Activated effector memory CD4-positive, alpha-beta T cell treated with Interleukin-2 at 50 U/mL for 16 hours (primary cell): ENCODE measurements at places on chromosomes 4 and X.

DNA sequence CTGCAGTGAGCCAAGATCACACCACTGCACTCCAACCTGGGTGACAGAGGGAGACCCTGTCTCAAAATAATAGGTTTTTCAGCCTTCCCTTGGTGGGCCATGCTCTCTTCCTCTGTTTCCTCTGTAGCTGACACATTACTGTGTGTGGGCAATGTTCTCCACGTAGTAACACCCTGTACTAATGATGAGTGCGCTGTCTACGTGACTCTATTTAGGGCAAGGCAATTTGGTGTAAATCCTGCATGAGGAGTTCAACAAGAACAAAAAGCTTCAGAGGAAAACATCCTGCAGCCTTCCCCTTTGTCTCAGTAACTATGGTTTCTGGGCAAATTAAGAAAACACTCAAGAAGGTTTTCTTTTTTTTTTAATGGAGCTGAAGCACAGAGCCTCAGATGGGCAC is 24.4 kb upstream of the JAKMIP1 start:
- no peak for DNase-seq

DNA sequence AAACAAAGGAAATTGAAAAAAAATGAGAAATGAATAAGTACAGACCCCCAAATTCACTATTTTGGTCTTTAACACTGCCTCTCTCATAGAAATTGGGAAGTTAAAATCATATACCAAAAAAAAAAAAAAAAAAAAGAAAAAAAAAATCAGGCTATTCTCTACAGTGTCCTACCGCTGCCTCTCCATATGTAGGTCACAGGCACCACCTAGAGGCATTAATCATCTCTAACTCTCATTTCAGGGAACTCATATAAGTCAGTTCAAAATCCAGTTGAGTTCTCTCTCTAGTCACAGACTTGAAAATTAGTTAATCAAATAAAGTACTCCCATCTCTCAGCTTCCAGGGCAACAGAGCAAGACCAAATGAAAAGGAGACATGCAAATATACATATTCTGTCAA is 47.9 kb downstream of the COX18 start:
- DNase-seq = no peak

DNA sequence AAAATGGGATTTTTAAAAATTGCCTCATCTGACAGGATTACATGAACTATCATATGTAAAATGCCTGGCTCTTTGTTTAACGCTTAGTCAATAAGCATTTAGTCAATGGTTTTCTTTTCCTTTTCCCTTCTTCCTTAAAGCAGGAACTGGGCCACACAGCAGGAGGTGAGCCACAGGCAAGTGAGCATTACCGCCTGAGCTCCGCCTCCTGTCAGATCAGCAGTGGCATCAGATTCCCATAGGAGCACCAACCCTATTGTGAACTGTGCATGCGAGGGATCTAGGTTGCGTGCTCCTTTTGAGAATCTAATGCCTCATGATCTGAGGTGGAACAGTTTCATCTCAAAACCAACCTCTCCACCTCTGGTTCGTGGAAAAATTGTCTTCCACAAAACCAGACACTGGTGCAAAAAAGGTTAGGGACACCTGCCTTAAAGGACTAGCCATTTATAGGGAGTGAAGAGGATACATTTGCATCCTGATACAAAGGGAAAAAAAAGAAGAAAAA is 306.1 kb downstream of the FBXW7 start:
- no peak for DNase-seq

DNA sequence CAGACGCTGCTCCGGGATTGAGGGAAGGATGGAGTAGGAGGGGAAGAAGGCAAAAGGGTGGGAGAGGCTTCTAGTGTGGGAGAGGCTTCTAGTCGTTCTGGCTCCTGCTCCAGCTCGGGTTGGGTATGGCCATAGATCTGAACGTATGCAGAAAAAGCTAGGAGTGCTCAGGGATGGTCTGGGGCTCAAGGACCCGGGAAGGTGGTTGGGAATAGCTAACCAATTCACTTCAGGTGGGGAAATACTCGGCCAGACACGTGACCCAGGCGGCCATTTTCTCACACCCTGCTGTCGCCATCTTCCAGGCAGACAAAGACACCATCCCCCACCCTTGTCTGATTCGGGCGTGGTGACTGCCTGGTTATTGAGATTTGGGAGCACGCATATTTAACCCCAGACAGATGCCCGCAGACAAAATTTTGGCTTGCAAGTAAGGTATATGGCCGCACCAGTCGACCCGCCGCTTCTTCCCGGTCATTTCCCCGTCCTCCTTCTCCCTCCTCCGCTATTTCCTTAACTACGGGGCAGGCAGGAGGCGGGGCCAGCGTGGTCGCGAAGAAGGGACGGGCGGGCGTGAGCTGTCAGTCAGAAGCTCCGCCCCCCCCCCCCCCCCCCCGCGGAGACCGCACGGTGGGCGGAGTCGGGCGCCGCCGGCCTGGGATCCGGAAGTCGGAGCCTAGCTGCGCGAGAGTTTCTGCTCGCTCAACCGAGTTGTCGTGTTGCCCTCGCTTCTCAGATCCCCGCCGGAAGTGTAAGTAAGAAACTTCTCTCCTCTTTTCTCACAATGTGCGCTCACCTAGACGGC is at the start of gene GNL3L:
Gene GNL3L (plus strand): TSS at position 668 of the 805 bp plus-strand sequence. CDS start 2,348 bp downstream, outside the sequence.
- DNase-seq = peak; percentile 73

- DNase-seq = peak; percentile 38
These were observed 2.2 kb downstream of the PPA2 start for GRCh38 chr4:105471566-105472176.

- DNase-seq = no peak
These were observed 89.2 kb upstream of the EFHC2 start for GRCh38 chrX:44432641-44433040.

DNA sequence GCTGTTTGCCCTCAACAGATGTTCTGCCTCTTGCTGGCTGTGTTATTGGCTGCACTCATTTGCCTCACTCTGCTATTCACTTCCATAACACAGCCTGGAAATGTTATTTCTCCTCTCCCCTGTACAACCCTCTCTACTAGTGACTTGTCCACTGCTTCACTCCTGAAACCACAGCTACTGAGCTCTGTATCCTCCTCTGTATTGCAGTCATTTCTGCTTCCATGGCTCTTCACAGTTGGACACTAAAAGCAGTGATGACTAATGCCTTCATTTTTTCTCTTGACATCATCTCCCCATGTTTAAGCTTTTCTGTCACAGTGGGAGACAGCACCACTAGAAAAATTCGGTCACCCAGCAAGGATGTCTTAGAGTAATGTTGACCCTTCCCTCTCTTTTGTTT is 123.0 kb upstream of the PPP1R2C start:
- DNase-seq = no peak
